ENCODE measurements at places on chromosomes 4 and X. TPM values are rescaled to one million over a fixed set of nuclear protein-coding genes. Genes with fewer than 3 reads are reported as not detected.

DNA sequence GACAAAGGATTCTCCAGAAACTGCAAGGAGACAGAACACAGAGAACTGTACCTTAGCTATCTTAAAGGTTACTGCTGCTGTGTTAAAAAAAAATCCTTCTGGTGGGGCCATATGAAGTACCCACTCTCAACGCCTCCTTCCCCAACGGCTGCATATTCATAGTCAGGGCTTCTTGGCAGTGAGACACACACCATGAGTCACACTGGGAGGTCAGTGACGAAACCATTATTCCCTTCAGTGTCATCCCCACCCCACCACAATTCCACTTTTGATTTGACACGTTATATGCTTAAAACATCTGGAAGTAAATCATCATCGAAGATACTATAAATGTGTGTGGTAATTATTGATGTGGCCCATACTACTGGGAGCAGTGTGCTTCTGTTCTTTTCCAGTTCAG lies 271.5 kb downstream of the LDB2 start:
- H3K27ac ChIP-seq, result no peak overlapping the region
- no peaks in the 10 kb centered on the region for H3K36me3 ChIP-seq
- H3K27me3 ChIP-seq, result no peaks in the 10 kb centered on the region
- H3K4me1 ChIP-seq, result no peaks in the 10 kb centered on the region
- H3K4me3 ChIP-seq, result no peak overlapping the region
- no peak for DNase-seq

AKAP14 gene
- not detected for polyA plus RNA-seq

OPRPN gene
- not detected for polyA plus RNA-seq

- no peak for DNase-seq
- no peak overlapping the region for H3K27ac ChIP-seq
- H3K4me1 ChIP-seq, result no peaks in the 10 kb centered on the region
- no peaks in the 10 kb centered on the region for H3K36me3 ChIP-seq
- H3K4me3 ChIP-seq, result no peak overlapping the region
These were observed 199.0 kb upstream of the NUDT6 start for GRCh38 chr4:123121241-123121907.

GRCh38 chr4:15756361-15756861 lies 21.7 kb upstream of the CD38 start:
- H3K27ac ChIP-seq, result no peak overlapping the region
- no peak for DNase-seq
- H3K4me1 ChIP-seq, result no peaks in the 10 kb centered on the region
- no peak overlapping the region for H3K4me3 ChIP-seq
- H3K36me3 ChIP-seq, result no peaks in the 10 kb centered on the region

- no peak overlapping the region for H3K4me3 ChIP-seq
- H3K36me3 ChIP-seq, result no peaks in the 10 kb centered on the region
- no peaks in the 10 kb centered on the region for H3K27me3 ChIP-seq
- H3K27ac ChIP-seq, result no peak overlapping the region
- no peaks in the 10 kb centered on the region for H3K4me1 ChIP-seq
These were observed 24.1 kb upstream of the SMPX start for GRCh38 chrX:21781976-21782375.

Data from sigmoid colon (tissue), 7 donors.